ENCODE measurements at places on chromosomes 13 and 19. TPM values are rescaled to one million over a fixed set of nuclear protein-coding genes. Genes with fewer than 3 reads are reported as not detected.
A peak's percentile ranks its signal among the peaks of the same experiment; 100 is the strongest.

DNA sequence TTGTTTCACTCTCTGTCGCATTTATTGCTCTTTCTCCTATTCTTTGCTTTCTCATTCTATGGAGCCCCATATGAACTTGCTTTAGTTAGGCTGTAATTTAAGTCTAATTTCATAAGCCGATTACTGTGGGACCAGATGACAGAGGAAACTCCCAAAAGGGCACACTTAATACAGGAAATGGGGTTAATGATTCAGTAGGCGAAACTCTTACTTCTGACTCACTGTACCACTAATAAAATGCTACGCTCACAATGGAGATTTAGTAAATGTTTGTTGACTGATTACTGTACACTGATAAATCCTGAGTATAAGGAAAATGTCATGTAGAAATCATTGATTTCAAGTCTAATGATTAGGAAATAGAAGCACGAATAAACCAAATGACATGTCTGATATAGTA, 276.4 kb downstream of the KLF5 start:
- peak; percentile 96 for DNase-seq
- peaks cover 44% of the 10 kb centered on the region for H3K4me1 ChIP-seq
- no peaks in the 10 kb centered on the region for H3K36me3 ChIP-seq

IL11 gene
- 6.6 TPM for total RNA-seq

DNA sequence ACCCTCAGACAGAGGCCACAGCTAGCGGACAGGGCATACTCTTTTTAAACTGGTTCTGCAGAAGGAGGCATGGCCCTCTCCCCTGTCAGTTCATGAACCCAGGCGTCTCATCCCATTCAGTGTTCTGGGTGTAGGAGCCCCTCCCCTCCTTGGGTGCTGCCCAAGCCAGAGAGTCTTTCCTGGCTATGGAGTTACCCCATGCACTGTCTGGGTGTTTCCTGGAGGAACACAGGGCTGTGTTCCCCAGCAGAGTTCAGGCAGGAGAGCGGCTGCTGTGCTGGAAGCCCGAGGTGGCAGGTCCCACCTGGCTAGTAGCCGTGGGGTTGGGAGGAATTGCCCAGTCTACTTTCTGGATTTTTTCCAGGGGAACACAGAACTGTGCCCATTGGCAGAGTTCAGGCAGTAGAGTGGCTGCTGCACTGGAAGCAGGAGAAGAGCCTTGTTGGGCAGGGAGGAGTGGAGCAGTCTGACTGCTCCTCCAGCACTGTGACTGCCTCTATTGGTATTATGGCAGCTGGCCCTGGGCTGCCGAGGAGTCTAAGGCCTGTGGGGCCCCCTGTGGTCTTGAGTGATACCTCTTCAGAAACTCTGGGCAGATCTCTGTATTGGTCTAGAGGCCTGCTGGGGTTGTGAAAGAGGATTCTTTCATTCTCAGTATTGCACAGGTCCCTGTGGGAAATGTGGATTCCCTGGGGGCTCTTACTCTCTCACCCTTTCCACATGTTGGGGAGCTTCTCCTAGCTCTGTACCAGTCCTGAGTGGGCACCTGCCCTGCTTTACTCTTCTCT, 168.3 kb downstream of the PCDH20 start:
- no peaks in the 10 kb centered on the region for H3K27me3 ChIP-seq
- no peak overlapping the region for H3K27ac ChIP-seq
- no peak for DNase-seq
- no peak overlapping the region for H3K4me3 ChIP-seq

DNA sequence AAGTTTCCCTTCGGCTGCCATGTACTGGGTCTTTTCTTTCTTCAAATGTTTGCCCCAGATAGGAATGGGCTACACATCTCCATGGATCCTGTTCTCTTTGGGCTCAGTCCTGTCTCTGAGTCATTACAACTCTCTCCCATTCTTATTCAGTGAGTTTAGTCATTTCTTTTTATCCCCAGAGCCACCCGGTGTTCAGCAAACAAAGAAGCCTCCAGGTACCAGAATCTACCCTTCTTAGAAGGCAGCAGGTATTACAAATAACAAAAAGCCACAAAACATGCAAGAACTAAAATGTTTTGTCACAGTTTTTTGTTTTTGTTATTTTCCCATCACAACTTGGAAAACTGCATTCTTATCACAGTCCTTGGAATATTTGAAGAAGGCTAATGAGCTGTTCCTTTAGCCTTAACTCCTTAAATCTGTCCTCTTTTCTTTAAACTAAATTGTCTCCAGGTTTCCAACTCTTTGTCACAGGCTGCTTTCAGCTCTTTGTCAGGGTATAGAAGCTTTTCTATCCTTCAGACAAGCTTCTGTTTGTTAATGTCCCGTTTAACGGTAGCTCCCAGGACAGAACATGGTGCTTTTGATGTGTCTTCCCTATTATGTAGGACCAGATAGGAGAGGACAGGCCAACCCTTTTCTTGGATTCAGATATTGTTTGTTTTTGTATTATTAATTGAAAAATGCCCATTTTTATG, 215.5 kb upstream of the HTR2A start:
- H3K36me3 ChIP-seq: no peaks in the 10 kb centered on the region
- H3K27ac ChIP-seq: no peak overlapping the region
- H3K4me3 ChIP-seq: no peak overlapping the region
- H3K27me3 ChIP-seq: no peaks in the 10 kb centered on the region
- no peak for DNase-seq
- 0 out of 2 replicates have a peak, but pooled peaks cover 7% of the 10 kb centered on the region for H3K4me1 ChIP-seq

DNA sequence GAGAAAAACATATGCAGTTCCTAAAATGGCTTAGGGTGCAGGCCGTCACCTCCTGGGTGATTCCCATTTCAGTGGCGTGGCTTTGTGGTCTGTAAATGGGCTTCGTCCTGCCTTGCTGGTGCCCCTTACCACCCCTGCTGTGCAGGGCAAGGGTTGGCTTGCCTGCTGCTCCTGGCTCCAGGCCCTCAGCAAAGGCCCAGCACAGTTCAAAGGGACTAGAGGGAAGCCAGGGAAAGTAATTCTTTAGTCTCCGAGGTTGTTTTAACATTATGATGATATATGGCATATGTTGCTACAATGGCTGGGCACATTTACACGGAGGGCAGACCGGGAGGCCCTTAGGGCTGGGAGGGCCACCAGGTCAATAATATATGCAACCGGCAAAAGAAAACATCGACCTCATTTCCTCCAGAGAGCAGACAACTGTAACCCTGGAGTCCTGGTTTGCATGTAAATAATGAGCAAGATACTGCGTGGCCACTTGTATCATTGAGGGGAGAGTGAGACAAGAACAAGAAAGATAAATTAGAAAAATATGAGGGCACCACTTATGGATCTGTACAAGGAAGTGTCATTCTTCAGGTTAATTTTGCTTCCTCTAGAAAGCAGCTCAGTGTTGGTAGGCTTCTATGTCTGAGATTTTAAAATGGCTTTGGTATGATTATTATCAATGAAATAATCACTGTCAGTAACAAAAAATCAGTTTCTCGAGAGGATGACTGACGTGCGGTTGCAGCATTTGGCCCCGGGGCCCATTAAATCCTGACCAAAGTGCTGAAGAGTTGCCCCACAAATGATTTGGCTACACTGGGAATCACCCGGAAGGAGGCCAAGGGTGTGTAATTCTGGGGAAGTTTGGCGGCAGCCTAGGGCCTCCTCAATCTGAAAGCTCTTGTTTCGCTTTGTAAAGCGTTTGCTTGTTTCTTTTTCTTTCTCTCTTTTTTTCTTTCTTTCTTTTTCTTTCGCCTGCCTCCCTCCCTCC, 32.8 kb upstream of the URI1 start:
- no peak overlapping the region for H3K4me3 ChIP-seq
- peaks cover 35% of the 10 kb centered on the region for H3K27me3 ChIP-seq
- no peaks in the 10 kb centered on the region for H3K36me3 ChIP-seq
- H3K4me1 ChIP-seq: no peaks in the 10 kb centered on the region

ZNF837 gene
- 4.1 TPM for total RNA-seq

DNA sequence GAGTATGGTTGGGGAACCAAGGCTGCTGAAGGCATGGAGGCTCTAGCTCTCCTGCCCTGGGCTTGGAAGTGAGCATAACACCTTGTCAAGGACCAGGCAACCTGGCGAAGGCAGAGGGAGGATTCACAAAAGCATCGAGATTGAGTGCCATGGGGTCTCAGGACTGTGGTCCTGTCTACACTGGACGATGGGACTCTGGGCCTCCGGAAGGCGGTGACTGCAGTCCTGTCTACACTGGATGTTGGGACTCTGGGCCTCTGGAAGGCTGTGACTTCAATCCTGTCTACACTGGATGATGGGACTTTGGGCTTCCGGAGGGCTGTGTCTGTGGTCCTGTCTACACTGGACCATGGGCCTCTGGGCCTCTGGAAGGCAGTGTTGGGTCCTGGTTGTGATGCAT, 290.4 kb downstream of the TEX29 start:
- no peak overlapping the region for H3K4me3 ChIP-seq
- peaks cover 85% of the 10 kb centered on the region for H3K27me3 ChIP-seq
- H3K4me1 ChIP-seq: no peaks in the 10 kb centered on the region
- H3K36me3 ChIP-seq: no peaks in the 10 kb centered on the region
- DNase-seq: no peak
- no peak overlapping the region for H3K27ac ChIP-seq

- no peak for DNase-seq
- H3K27me3 ChIP-seq: peaks cover 100% of the 10 kb centered on the region
- no peak overlapping the region for H3K27ac ChIP-seq
- no peaks in the 10 kb centered on the region for H3K36me3 ChIP-seq
- no peaks in the 10 kb centered on the region for H3K4me1 ChIP-seq
Observed at GRCh38 chr13:112170823-112171569, 104.0 kb downstream of the SOX1 start.

GRCh38 chr13:98295371-98295770, 118.3 kb upstream of the RNF113B start:
- H3K4me3 ChIP-seq: no peak overlapping the region
- H3K27me3 ChIP-seq: no peaks in the 10 kb centered on the region
- H3K27ac ChIP-seq: no peak overlapping the region

DNA sequence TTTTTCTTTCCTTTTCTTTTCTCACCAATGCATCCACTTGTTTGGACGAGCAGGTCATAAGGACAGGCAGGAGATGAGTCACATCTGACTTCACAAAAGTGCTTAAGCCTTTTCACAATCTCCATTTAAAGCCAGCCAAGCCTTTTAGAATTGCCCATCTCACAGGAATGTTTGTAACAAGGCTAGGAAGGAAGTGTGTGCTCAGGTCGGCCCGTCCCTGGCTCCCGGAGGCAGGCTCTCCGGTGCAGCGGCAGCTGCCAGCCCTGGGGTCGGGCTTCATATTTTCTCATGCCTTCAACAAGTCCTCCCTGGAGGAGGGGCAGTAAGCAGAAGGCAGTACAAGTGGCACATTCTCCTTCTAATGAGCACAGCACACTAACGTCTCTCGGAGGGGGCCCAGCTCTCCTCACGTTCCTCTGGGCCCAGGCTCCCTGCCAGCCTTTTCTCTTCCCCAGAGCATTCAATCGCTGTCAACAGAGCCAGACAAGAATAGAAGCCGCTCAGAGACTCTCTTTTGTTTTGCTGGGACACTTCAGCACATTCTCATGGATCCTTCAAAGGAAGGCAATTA, 180.5 kb downstream of the COL4A1 start:
- no peaks in the 10 kb centered on the region for H3K36me3 ChIP-seq
- peak overlapping the region; percentile 33 for H3K4me3 ChIP-seq
- no peaks in the 10 kb centered on the region for H3K27me3 ChIP-seq
- peak; percentile 99 for DNase-seq

ADGRE1 gene
- not detected for total RNA-seq

TFDP1 gene
- 84.2 TPM for total RNA-seq

GRCh38 chr13:41637586-41637985, 180.2 kb downstream of the RGCC start:
- DNase-seq: no peak
- no peaks in the 10 kb centered on the region for H3K36me3 ChIP-seq
- H3K27me3 ChIP-seq: no peaks in the 10 kb centered on the region
- no peak overlapping the region for H3K27ac ChIP-seq

GRCh38 chr19:47896019-47896418, 9.9 kb upstream of the SULT2A1 start:
- H3K27me3 ChIP-seq: peaks cover 75% of the 10 kb centered on the region
- no peaks in the 10 kb centered on the region for H3K4me1 ChIP-seq
- H3K4me3 ChIP-seq: no peak overlapping the region
- no peak for DNase-seq

GRCh38 chr13:84588023-84588422, 705.7 kb upstream of the SLITRK1 start:
- H3K27ac ChIP-seq: no peak overlapping the region
- no peaks in the 10 kb centered on the region for H3K36me3 ChIP-seq
- H3K4me3 ChIP-seq: no peak overlapping the region
- no peaks in the 10 kb centered on the region for H3K4me1 ChIP-seq

ZNF681 gene
- 2.4 TPM for total RNA-seq

DNA sequence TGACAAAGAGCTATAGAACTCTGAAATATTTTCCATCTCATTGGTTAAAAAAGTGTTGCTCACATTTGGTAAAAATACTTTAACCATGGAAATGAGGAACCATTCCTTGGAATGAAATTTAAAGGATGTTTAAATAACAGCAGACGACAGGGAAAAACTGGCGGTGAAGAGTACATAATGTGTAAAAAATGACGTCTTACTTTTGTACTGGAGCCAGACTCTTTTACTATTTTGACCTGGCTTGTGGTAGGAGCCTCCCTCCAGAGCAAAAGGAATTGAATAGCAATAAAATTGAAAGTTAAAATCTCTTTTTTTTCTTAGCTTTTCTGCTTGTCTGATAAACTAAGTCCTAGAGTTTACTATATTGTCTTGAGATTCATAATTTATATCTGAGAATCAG, 426.2 kb upstream of the KLHL1 start:
- no peak overlapping the region for H3K27ac ChIP-seq
- no peak overlapping the region for H3K4me3 ChIP-seq
- no peaks in the 10 kb centered on the region for H3K27me3 ChIP-seq
- no peaks in the 10 kb centered on the region for H3K4me1 ChIP-seq
- DNase-seq: no peak

DNA sequence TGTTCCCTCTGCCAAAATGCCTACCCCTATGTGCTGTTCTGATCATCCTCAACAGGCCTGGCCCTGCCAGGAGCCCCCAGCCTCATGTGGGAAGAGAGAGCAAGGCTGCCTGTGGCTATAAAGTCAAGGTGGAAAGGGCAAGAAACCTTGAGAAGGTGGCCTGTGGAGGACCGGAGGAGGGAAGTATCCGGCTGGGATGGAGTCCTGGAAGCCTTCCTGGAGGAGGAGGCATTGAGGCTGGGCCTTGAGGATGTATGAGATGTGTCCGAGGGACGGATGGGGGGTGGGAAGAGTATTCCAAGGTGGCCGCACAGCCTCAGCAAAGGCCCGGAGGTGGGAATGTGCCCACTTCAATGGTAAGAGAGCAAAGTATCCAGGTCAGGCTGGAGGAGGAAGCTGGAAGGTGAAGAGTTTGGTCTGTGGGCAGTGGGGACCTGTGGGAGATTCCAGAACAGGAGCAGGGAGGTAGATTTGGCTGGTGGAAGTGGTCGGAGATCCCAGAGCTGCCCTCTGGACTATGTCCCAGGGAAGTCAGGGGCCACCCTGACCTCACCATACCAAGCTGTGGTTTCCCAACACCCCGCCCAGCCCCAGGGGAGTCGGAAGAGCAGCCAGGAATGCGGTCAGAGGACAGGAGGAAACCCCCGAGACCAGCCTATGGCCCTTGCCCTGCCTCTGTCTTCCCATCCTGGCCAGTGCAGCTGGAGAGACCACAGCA, 3.0 kb upstream of the PLIN4 start:
- H3K27ac ChIP-seq: no peak overlapping the region
- peaks cover 43% of the 10 kb centered on the region for H3K4me1 ChIP-seq
- no peak overlapping the region for H3K4me3 ChIP-seq
- no peaks in the 10 kb centered on the region for H3K36me3 ChIP-seq
